Foreskin fibroblast (primary cell): ENCODE measurements at places on chromosomes 11 and 22.

GRCh38 chr22:48955351-48956311 lies 872.0 kb downstream of the BRD1 start:
- DNase-seq, result no peak

DNA sequence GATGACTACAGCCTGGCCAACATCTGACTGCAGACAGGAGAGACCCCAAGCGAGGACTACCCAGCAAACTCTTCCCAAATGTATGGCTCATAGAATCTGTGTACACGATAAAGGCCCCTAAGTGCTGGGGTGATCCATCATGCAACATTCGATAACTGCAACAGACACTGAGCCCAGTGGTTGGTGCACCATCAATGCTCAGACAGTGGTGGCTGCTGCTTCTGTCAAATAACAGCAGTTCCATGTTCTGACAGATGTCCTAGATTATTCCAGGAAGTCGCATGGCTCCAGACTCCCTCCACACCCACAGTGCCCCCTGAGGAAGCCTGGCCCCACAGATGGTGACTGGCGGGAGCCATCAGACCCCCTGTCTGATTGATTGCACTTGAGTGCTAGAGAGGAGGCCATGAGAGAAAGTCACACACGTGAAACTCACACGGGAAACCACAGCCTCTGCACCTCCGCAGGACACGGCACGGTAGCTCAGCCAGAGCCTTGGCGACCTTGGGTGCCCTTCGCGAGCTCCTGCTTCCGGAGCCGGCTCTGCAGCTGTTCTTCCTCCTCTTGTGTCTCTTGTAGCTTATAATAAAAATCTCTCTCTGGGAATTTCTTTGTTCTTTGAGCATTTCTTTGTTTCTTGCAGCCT lies 1155.9 kb downstream of the TBC1D22A start:
- no peak for DNase-seq

DNA sequence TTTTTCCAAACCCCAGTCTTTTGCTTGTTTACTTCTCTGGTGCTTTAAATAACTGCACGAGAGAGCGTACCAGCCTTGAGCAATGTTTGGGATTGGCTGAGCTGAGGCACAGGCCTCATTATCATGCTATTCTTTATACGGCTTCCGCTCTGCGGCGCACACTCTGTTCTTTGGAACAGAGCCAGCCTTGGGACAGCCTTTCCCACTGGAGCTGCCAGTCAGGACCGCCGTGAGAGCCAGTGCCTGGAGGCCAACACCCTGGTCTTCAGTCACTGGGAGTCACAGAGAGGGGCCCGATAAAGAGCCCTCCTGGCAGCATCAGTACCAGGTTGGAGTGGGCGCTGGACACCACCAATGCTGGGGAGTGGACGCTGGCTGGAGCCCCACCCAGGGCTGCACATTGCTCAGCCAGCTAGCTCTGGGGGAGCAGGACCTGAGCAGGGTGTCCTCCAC lies 125.6 kb downstream of the BCR start:
- DNase-seq, result peak; percentile 79

GRCh38 chr11:41189701-41190436 lies 269.6 kb downstream of the LRRC4C start:
- no peak for DNase-seq

DNA sequence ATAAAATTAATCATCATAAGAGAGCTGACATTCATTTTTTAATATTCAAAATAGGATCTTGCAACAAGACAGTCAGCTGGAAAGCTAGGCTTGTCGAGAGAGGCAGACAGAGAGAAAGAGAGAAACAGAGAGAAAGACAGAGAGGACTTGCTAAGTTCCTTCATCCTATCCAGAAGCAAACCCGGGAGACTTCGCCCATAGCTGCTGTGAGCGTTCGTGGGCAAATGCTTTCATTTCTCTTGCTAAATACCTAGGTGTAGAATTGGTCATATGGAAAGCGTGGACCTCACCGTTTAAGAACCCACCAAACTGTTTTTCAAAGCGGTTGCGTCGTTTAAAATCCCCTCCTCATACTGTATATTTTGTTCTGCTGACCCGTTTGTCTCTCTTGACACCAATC lies 25.3 kb upstream of the KRTAP5-6 start:
- DNase-seq, result no peak

GRCh38 chr22:35174401-35175038 lies 82.8 kb upstream of the HMGXB4 start:
- DNase-seq, result no peak

- DNase-seq, result peak; percentile 96
Measured at GRCh38 chr11:61297746-61298145, 2.6 kb upstream of the VWCE start.

DNA sequence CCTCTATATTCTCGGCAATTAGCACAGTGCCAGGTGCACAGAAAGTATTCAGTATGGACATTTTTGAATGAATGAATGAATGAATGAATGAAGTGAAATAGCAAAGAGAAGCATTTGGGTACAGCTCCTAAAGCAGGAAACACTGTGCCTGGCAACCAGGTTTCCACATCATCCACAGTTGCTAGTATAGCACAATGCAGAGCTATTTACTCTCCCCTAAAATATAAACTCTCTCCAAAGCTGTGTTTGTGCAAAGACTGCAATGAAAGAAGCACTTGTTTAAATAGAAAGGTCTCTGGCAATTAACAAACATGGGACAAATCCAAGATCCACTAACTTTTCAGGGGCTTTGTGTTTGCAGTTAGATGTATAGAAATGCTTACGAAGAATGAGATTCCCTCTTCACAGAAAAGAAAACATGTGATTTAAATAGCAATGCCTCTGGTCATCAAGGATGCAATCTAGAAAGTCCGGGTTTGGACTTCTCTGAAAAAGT lies 103.0 kb upstream of the OPCML start:
- no peak for DNase-seq
